ENCODE measurements at places on chromosomes 5 and 9. TPM values are rescaled to one million over a fixed set of nuclear protein-coding genes. Genes with fewer than 3 reads are reported as not detected.

Gene TXNDC8
- total RNA-seq = not detected

Gene DNM1
- 73.8 TPM for total RNA-seq

Gene CD14
- 11.4 TPM for total RNA-seq

Gene EGFLAM
- total RNA-seq = 2.9 TPM

Gene STC2
- 0.82 TPM for total RNA-seq

Gene LRRC70
- total RNA-seq = 3.7 TPM

Gene F2RL1
- 1.2 TPM for total RNA-seq

Gene SH3RF2
- under 0.01 TPM for total RNA-seq

Gene SLC34A3
- not detected for total RNA-seq

Gene PAM
- 61.6 TPM for total RNA-seq

Gene RBM27
- total RNA-seq = 42.0 TPM

Gene ZFP2
- total RNA-seq = 8.2 TPM

Gene PHF24
- total RNA-seq = 19.2 TPM

Gene DAB2IP
- 12.6 TPM for total RNA-seq

Gene TUSC1
- total RNA-seq = 12.2 TPM

Gene PDE6A
- not detected for total RNA-seq

Gene SPAG8
- total RNA-seq = 2.9 TPM

Gene SLC12A2
- 64.0 TPM for total RNA-seq

Gene MARCOL
- total RNA-seq = not detected

Gene SPACA9
- total RNA-seq = 2.0 TPM

Gene GMCL2
- not detected for total RNA-seq
